ENCODE measurements at places on chromosomes 16 and 17.

- no peak for DNase-seq
Observed at GRCh38 chr16:57801098-57801808, 1.0 kb downstream of the KIFC3 start.

- no peak for DNase-seq
Observed at GRCh38 chr17:40604327-40605080, 39.2 kb upstream of the CCR7 start.

GRCh38 chr16:59179446-59180082 lies 445.4 kb upstream of the GOT2 start:
- no peak for DNase-seq

- no peak for DNase-seq
Observed at GRCh38 chr16:67470359-67470758, 10.6 kb downstream of the ATP6V0D1 start.

DNA sequence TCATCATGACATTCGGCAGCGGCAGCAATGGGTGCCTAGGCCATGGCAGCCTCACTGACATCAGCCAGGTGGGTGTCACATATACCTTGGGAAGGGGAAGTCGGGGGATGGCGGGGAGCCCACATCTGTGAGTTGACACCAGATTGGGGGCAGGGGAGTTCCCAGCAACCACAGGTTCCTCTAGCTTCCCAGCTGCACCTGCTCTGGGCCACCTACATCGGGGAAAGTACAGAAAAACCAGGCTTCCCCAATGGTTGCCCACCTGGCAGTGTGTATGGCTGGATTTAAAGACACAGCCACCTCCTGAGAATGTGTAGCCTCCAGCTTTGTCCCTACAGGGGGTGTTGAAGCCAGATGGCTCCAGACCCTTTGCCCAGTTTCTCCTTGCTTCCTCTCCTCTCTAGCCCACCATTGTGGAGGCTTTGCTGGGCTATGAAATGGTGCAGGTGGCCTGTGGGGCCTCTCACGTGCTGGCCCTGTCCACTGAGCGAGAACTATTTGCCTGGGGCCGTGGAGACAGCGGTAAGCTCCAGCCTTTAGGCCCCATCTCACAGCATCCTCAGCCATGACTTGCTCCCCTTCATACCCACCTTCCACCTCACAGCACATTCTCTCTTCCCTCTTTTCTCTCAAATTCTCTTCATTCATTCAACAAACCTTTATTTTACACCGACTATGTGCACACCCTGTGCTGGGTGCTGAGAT lies 5.0 kb upstream of the TRAF4 start:
- DNase-seq: no peak

DNA sequence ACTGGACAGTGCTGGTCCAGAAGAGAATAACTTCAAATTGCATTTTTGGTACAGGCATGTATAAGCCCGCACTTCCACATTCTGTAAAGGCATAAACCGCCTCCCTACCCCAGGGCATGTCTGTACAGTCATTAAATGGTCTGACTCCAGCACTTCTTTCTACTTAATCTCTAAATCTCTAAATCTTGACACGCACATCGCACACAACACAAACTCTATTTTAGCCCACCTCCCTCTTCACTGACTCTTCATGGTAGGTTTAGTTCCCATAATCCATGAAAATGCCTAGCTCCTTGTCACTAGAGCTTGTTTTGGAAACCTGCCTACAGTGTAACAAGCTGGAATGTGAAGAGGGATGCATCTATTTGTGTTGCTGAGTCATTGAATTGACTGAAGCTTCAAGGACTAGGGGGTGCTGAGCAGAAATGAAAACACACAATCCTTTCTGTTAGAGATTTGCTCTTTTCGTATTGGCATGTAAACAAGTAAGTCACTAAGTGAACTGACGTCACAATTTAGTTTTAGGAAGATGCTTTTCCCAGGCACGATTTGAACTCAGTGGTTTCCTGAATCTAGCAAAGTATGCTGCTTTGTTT lies 1.6 kb upstream of the DUSP14 start:
- DNase-seq: no peak

DNA sequence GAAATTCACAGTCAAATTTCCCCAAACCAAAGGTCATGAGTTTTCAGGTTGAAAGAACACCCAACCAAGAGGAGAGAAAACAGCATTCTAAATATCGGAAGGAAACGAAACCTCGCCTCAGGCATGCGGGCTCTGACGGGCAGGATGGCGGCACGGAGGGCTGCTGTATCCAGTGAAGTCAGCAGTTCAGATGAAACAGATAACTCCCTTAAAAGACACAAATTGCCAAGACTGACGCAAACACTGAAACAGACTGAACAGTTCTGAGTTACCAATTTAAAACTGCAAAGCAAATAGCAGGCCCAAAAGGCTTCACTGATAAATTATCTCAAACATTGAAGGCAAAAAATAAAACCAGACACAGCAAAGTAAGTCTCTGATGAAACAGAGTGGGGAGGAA lies 20.6 kb upstream of the CDH15 start:
- DNase-seq: no peak

- DNase-seq: no peak
Observed at GRCh38 chr17:67746704-67747571, 29.2 kb downstream of the NOL11 start.

DNA sequence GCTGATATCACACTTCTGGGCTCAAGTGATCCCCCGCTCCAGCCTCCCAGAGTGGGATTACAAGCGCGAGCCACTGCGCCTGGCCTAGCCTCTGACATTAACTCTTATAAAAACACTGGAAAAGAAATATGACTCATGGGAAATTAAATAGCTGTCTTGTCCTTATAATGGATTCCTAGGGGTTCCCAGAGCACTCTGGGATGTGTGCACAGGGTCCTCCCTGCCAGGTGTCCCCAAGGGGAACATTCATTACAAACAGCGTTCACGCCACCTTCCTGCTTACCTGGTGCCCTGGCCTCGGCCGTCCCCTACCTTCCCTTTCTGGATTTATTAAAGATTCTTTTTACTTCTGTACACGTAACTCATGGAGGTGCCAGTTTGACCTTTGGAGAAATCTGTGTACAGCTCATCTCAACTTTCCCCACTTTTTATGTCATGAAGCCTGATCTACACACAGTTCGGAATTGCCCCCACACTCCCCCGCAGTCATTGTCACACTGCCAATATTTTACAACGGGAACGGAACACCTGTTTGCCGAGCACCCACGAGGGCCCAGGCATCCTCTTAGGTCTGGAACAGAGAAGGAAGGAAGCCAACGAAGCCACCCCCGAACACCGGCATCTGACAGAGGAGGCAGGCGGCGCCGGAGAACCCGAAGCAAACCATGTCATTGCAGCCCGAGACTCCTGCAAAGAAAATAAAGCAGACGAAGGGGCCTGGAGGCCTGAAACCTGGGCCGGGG lies 39.7 kb upstream of the MEAK7 start:
- no peak for DNase-seq

DNA sequence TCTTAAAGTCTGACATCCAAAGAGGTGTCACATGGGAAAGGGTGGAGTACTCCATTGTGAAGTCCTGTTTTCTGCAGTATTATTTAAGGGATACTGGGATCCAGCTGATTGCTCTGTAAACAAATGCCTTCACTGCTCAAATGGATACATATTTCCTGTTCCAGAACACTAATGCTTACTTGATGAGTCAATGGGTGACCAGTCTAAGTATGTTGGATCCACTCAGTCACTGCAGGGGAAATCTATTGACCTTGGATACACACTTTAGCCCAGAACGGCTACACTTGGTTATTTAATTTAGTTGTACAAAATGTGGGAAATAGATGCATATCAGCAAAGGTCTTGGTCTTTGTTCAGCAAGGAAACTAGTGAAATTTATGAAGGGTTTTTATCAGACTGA lies 261.4 kb downstream of the MAP2K4 start:
- DNase-seq: no peak
